Smooth muscle cell of trachea (primary cell): ENCODE measurements at places on chromosomes 1 and 21. TPM values are rescaled to one million over a fixed set of nuclear protein-coding genes. Genes with fewer than 3 reads are reported as not detected.

The TMEM54 gene
- total RNA-seq: 36.7 and 59.0 TPM in 2 replicates

The ADORA1 gene
- total RNA-seq: 2.0 and 16.0 TPM in 2 replicates

The OR2L3 gene
- not detected in 2 replicates for total RNA-seq

The TATDN3 gene
- 20.0 and 25.5 TPM in 2 replicates for total RNA-seq

The NUAK2 gene
- total RNA-seq: 0.87 and 2.8 TPM in 2 replicates

The GPR37L1 gene
- total RNA-seq: not detected in 2 replicates

The TEX38 gene
- 0.29 TPM in 1 of 2 replicates, not detected in the other for total RNA-seq
